ENCODE measurements at places on chromosomes 13 and 19.

GRCh38 chr13:96020931-96021330 lies 32.3 kb downstream of the UGGT2 start:
- DNase-seq, result no peak
- H3K27ac ChIP-seq, result no peak overlapping the region
- H3K4me1 ChIP-seq, result peaks cover 2% of the 10 kb centered on the region
- H3K36me3 ChIP-seq, result no peaks in the 10 kb centered on the region
- H3K4me3 ChIP-seq, result no peak overlapping the region
- no peaks in the 10 kb centered on the region for H3K27me3 ChIP-seq

DNA sequence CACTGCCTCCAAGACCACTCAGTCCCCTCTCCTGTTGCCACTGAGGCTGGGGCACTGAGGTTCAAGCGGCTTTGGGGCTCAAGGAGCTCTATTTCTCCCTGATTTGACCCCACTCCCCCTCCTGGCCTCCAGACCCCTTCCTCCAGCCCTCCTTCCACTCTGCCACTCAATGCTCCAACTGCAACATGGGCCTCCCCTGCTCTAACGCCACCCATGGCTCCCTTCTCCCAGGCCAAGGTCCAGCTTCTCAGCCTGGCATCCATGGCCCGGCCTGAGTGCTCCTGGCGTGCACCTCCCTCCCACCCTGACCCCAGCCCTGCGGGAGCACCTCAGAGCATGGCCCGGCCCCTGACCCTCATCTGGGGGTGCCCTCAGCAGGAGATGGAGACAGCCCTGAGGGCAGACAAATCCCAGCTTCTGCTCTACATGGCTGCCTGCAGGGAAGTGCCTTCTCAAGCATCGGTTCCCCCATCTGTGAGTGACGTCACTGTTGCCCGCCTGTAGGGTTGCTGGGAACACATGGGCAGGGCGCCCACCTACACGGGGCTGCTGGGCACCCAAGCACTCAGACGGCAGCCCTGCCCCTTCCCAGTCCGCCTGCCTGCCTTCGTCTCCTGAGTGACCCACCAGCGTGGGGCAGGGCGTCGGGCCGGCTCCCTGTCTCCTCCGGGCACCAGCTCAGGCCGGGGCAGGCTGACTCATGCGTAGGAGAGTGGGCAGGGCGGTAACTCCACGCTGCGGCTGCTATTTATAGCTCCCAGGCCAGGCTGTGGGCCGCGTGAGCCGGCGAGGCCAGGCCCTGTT lies 1.6 kb upstream of the DIRAS1 start:
- no peaks in the 10 kb centered on the region for H3K36me3 ChIP-seq
- H3K4me3 ChIP-seq, result no peak overlapping the region

- no peaks in the 10 kb centered on the region for H3K27me3 ChIP-seq
- DNase-seq, result no peak
- H3K36me3 ChIP-seq, result no peaks in the 10 kb centered on the region
- H3K27ac ChIP-seq, result peak overlapping the region; percentile 99
- peaks cover 2% of the 10 kb centered on the region for H3K4me1 ChIP-seq
- peak overlapping the region; percentile 96 for H3K4me3 ChIP-seq
These were observed 996 bp downstream of the ZNF524 start for GRCh38 chr19:55601084-55601483.

DNA sequence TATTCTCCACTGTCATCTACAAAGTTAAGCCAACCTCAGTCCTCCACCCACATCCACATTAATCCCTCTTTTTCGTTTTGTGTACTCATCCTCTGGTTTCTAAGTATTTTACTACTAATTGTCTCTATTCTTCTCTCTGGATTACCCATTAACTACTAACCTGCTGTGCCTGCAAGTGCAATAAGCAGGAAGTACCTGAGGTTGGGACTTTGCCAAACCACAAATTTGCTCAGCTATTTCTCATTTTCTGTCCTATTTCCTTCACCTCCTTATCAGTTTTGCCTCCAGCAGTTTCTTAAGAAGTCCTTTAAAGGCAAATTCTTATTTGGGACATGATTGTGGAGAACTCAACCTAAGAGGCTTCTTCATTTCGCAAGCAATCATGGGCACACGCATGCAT lies 1708.9 kb downstream of the SLITRK5 start:
- no peak for DNase-seq
- no peak overlapping the region for H3K27ac ChIP-seq
- H3K27me3 ChIP-seq, result no peaks in the 10 kb centered on the region
- H3K4me1 ChIP-seq, result no peaks in the 10 kb centered on the region
- no peaks in the 10 kb centered on the region for H3K36me3 ChIP-seq

DNA sequence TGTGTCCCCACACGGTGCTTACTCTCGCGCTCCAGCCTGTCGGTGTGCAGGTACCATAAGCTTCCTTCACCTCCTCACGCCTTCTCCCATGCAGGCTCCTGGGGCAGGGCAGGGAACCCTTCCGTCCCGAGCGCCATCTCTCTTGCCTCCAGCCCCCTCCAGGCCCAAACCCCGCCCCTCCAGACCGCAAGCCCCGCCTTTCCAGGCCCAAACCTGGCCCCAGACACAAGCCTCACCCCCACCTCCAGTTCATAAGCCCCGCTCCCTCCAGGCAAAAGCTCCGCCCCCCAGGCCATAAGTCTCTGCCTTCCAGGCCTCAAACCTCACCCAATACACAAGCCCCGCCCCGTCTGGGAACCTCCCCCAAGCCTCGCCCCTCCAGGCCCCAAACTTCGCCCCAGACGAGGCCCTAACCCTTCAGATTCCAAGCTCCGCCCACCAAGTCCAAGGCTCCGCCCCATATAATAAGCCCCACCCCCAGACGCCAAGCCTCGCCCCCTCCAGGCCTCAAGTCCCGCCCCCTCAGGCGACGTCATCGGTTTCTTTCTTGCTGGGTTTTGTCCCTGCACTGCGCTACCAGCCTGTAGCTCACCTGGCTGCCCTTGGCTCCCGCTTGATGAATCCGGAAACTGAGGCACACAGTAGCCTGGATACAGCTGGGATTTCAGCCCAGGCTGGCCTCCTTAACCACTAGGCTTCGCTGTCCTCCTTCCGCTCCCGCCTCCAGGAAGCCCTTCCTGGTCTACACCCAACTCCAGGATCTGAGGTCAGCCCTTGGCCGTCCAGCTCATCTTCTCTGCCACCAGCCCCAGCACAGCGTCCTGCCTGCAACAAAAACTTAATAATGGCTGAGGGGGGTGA lies 16.1 kb downstream of the MKNK2 start:
- no peak overlapping the region for H3K27ac ChIP-seq
- peak; percentile 65 for DNase-seq
- no peaks in the 10 kb centered on the region for H3K27me3 ChIP-seq
- no peaks in the 10 kb centered on the region for H3K36me3 ChIP-seq
- no peak overlapping the region for H3K4me3 ChIP-seq
- H3K4me1 ChIP-seq, result peaks cover 16% of the 10 kb centered on the region

DNA sequence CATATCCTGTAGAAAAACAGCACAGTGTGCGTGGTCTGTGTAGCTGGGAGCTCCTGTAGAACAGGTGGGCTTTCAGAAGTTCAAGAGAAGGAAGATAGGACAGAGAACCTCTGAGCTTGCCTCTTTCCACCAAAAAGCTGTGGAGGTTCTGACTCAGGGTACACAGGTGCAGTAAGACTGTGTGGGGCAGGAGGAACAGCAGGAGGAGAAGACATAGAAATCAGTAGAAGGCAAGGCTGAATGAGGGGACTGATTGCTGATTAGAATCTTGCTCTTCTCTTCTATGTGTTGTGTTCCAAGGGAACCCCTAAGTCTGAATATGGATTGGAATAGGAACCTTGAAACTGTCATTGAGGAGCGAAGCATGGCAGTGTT lies 122.7 kb downstream of the AKAP11 start:
- H3K4me3 ChIP-seq, result no peak overlapping the region
- no peaks in the 10 kb centered on the region for H3K4me1 ChIP-seq
- no peak overlapping the region for H3K27ac ChIP-seq
- H3K27me3 ChIP-seq, result no peaks in the 10 kb centered on the region
- no peak for DNase-seq
- H3K36me3 ChIP-seq, result no peaks in the 10 kb centered on the region

- no peaks in the 10 kb centered on the region for H3K27me3 ChIP-seq
- H3K36me3 ChIP-seq, result no peaks in the 10 kb centered on the region
- peak; percentile 92 for DNase-seq
- H3K4me1 ChIP-seq, result peaks cover 12% of the 10 kb centered on the region
- no peak overlapping the region for H3K4me3 ChIP-seq
- H3K27ac ChIP-seq, result peak overlapping the region; percentile 81
These were observed 67.8 kb downstream of the GADD45B start for GRCh38 chr19:2543463-2544442.

DNA sequence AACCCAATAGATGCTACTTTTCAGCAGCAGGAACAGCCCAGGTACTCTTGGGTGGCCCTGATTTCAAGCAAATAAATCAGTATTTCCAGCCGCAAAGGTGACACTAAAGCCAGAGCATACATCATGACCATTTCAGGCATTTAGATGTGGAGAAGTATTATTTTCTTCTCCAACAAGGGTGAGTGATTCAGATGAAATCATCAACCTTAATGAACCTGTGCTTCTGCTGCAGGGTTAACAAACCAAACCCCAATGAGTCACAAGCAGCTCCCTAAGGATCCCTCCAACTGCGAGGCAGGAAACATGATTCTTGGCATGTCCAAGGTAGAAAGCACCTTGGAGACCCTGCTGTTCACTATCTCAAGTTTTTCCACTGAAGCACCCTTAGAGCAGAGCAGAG lies 32.7 kb downstream of the MBNL2 start:
- DNase-seq, result no peak
- H3K27me3 ChIP-seq, result no peaks in the 10 kb centered on the region
- peaks cover 34% of the 10 kb centered on the region for H3K4me1 ChIP-seq
- H3K4me3 ChIP-seq, result no peak overlapping the region
- no peak overlapping the region for H3K27ac ChIP-seq

- H3K36me3 ChIP-seq, result no peaks in the 10 kb centered on the region
- H3K27ac ChIP-seq, result no peak within 1 kb of the TSS
- H3K4me3 ChIP-seq, result no peak within 1 kb of the TSS
- H3K27me3 ChIP-seq, result no peaks in the 10 kb centered on the region
- no peaks in the 10 kb centered on the region for H3K4me1 ChIP-seq
These were observed at the start of gene CACNG6 for GRCh38 chr19:53991224-53992113. Gene CACNG6 (plus strand): TSS chr19:53991637. CDS start chr19:53992878, 1,241 bp downstream.

DNA sequence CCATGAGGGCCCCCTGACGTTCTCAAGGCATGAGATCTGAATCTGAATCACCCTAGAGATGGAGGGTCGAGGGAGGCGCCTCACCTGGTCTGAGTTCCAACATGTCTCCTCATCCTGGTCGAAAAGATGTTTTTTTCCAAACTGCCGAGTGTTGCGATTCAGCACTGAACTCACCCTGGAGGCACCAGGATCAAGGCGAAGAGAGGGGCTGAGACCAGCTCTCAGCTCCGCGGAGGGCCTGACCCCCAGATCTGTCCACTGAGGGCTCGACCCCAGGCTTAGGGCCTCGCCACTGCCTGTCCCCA lies 555 bp downstream of the NR2C2AP start:
- H3K36me3 ChIP-seq, result peaks cover 2% of the 10 kb centered on the region
- H3K27ac ChIP-seq, result peak overlapping the region; percentile 54
- H3K4me3 ChIP-seq, result peak overlapping the region; percentile 51
- peaks cover 3% of the 10 kb centered on the region for H3K4me1 ChIP-seq
- DNase-seq, result no peak

- H3K4me1 ChIP-seq, result no peaks in the 10 kb centered on the region
- H3K4me3 ChIP-seq, result no peak overlapping the region
- H3K27me3 ChIP-seq, result no peaks in the 10 kb centered on the region
- no peaks in the 10 kb centered on the region for H3K36me3 ChIP-seq
These were observed 15.5 kb upstream of the UGGT2 start for GRCh38 chr13:96068729-96069128.

DNA sequence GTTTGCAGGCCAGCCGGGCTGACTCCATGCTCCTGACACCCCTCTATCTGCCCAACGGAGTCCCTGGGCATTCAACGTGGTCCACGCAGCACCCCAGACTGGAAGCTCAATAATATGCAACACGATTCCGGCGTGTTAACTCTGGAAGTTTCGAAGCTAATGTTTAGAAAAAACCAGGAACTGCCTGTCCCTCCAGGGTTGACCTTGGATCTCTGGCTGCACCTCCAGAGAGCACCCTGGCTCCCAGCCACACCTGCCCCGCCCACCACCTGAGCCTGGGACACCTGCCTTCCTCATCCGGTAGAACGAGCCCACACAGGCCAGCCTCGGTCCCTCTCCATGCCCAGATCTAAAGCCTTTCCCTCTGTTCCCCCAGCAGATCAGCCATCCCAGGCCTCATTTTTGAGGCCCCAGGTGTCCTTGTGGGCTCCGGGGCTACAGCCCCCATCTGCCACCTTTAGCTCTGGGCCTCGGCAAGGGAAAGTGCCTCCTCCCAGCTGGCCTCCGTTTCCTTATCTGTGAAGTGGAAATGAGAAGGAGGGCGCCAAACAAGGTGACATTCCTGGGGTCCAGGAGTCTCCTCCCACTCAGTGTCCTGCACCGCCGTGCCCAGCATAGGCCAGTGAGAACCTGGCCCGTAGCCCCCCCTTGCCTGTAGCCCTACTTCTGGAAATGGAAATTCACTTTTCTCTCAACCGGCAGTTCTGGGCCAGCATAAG lies 38.7 kb downstream of the KLF2 start:
- no peak overlapping the region for H3K27ac ChIP-seq
- peaks cover 8% of the 10 kb centered on the region for H3K4me1 ChIP-seq
- H3K4me3 ChIP-seq, result no peak overlapping the region
- no peak for DNase-seq

DNA sequence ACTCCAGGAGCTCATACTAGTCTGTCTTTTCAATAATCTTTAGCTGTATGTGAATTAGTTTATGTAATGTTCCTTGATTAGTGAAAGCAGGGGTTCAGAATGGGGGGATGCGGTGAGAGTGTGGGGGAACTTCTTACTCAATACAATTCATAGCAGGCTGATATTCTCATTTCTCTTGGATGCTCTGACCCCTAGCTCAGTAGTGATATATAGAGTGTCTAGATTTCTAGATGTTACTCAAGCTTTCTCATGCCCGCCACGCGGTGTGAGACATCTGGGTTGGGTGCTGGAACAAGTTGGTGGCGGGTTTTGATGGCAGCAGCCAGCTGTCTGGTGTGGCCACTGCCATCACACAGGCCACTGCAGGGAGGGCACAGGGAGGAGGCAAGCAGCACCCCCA lies 39.3 kb upstream of the FLT1 start:
- peaks cover 3% of the 10 kb centered on the region for H3K4me1 ChIP-seq
- H3K27me3 ChIP-seq, result no peaks in the 10 kb centered on the region
- H3K36me3 ChIP-seq, result no peaks in the 10 kb centered on the region
- DNase-seq, result no peak
- no peak overlapping the region for H3K27ac ChIP-seq

DNA sequence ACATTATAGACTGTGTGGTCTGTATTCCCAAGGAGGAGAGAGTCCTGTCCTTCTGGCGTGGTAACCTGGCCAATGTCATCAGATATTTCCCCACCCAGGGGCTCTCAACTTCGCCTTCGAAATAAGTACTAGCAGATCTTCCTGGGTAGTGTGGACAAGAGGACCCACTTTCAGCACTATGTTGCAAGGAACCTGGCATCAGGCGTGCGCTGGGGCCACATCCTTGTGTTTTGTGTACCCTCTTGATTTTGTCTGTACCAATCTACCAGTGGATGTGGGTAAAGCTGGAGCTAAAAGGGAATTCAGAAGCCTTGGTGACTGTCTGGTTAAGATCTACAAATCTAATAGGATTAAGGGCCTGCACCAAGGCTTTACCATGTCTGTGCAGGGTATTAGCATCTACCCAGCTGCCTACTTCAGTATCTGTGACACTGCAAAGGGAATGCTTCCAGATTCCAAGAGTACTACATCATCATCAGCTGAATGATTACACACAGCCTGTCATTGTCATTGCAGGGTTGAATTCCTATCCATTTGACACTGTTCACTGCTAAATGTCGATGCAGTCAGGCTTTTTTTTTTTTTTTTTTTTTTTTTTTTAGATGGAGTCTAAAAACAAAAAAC lies 148.0 kb downstream of the PRR20E start:
- no peaks in the 10 kb centered on the region for H3K36me3 ChIP-seq

- peak; percentile 70 for DNase-seq
- H3K4me3 ChIP-seq, result peak overlapping the region; percentile 50
- no peaks in the 10 kb centered on the region for H3K36me3 ChIP-seq
- no peak overlapping the region for H3K27ac ChIP-seq
- H3K4me1 ChIP-seq, result peaks cover 9% of the 10 kb centered on the region
These were observed 396 bp downstream of the RTN2 start for GRCh38 chr19:45496349-45496953.

Measured in ovary (tissue), 10 donors.